ENCODE measurements at places on chromosomes 4 and X.

- no peak for DNase-seq
Measured at GRCh38 chr4:140743194-140743931, 12.8 kb downstream of the TBC1D9 start.

GRCh38 chr4:173284463-173284862, 49.7 kb downstream of the HMGB2 start:
- no peak for DNase-seq

DNA sequence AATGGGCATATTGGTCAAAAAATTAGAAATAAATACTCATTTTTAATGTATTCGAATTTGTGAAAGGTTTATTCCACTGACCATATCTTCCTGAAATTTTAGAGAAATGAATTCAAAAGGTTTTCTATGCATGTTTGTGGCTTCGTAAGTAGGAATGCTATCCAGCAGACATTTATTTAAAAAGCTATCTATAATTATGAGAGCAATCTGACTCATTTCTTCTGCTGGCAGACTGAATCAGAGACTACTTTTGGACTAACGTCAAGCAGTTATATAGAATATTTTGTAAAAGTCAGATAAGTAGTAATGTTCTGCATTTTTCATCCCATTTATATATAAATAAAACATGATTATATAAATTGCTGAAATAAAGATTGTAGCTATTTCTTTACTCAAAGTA, 125.0 kb downstream of the SPCS3 start:
- DNase-seq = no peak

DNA sequence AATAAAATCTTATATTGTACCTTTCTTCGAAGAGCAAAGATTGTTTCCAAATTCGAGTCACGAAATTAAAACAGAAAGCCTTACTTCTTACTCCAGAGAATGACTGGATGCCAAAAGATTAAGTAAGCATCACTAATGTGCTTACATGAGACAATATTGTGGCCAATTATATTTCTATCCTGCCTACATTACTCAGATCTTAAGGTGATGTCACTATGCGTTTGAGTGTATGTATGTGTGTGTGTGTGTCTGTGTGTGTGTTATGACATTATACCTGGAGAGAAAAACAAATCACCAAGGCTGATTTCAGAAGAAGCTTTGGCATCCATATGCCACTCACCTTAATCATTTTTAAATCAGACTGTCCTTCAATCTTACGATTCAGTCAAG, 556.3 kb downstream of the PPARGC1A start:
- DNase-seq = no peak

DNA sequence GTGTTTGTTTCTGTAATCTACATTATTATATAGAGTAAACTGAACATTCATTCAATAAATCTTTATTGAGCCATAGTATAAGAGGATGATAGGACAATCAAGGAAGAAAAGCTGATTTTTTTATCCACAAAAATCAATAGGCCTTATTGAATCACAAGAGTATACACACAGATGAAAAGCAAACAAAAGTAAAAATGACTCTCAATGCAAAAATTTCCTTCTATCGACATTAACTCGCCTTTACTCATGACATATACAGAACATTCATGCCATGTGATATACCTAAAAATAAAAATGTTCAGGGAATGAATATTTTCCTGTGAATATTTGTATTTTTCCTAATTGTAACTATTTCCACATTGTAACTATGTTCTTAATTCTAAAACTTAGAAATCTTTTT, 161.2 kb downstream of the LRBA start:
- DNase-seq = no peak

- DNase-seq = no peak
Measured at GRCh38 chr4:15500701-15501100, 31.0 kb downstream of the CC2D2A start.

DNA sequence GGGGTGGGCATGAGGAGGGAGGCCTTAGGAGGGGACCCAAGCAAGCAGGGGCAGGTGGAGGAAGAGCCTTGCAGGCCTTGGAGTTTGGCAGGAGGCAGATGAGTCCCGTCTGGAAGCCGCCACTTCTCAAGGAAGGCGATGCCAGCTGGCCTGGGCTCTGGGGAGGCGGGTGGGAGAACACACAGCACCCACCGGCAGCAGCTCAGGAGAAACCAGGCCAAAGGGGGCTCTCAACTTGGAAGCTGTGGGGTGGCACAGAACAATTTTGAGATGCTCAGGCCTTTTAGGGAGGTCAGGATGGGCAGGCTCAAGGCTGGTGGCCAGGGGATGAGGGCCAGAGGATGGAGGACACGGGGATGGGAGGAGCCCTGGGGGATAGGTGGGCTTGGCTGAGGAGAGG, 11.6 kb upstream of the DUSP9 start:
- DNase-seq = no peak

DNA sequence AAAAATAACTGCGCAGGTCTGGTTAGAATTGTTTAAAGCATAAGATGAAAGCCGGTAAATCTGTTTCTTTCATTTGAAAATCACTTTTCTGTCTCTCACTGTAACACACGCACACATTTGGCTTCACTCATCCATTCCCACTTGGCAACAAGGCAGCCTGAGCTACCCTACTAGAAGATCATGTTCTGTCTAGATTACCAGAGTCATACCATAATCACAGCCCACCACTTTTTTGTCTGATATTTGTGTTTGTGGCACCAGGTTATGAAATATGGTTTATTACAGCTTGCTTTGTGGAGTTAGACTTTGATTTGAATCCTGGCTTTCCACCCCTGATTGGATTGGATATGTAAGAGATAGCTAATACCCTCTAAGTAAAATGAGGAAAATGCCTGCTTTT, 2.2 kb downstream of the USO1 start:
- no peak for DNase-seq

DNA sequence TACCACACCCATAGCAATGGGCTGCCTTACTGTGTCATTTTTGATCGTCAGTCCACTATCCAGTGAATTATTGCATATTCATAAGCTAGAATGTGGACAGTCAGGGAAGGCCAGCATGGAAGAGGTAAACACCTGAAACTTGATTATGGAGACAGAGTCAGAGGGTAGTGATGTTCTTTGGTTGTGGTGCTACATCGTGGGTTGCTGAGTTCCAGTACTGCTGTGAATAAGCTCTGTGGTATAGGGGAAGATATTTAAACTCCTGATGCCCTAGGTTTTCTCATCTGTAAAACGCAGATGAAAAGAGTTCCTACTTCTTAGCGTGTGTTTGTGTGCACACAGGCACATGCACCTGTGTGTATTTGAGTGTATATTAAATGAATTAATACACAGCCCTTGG, 69.9 kb downstream of the CPE start:
- no peak for DNase-seq

GRCh38 chrX:96540111-96540631, 144.5 kb upstream of the DIAPH2 start:
- DNase-seq = no peak

DNA sequence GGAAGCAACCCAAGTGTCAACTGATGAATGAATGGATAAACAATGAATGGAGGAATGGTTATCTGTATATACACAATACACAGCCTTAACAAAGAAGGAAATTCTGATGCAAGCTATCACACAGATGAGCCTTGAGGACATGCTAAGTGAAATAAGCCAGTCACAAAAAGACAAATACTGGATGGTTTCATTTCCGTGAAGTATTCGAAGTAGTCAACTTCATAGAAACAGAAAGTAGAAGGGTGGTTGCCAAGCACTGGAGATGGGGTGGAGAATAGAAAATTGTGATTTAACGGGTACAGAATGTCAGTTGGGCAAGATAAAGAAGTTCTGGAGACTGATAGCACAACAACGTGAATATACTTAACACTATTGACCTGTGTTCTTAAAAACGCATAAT, 28.2 kb downstream of the CENPU start:
- no peak for DNase-seq

DNA sequence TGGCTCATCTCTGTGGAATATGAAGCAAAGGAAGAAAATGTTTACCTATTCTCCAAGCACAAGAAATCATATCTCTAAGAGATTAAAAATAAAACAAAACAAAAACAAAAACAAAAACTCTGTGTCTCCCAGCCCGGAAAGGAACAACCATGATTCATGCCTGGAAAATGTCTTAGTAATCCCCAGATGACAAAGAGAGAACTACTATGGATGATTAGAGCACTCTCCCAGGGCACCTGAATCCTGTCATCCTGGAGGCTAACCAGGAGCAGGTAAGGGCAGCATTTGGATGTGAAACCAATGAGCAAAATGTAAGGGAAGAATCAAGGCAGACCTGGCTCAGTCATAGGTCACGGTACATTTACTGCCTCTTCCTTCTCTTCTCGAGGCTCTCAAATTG, 1.7 kb upstream of the AKAP4 start:
- no peak for DNase-seq

DNA sequence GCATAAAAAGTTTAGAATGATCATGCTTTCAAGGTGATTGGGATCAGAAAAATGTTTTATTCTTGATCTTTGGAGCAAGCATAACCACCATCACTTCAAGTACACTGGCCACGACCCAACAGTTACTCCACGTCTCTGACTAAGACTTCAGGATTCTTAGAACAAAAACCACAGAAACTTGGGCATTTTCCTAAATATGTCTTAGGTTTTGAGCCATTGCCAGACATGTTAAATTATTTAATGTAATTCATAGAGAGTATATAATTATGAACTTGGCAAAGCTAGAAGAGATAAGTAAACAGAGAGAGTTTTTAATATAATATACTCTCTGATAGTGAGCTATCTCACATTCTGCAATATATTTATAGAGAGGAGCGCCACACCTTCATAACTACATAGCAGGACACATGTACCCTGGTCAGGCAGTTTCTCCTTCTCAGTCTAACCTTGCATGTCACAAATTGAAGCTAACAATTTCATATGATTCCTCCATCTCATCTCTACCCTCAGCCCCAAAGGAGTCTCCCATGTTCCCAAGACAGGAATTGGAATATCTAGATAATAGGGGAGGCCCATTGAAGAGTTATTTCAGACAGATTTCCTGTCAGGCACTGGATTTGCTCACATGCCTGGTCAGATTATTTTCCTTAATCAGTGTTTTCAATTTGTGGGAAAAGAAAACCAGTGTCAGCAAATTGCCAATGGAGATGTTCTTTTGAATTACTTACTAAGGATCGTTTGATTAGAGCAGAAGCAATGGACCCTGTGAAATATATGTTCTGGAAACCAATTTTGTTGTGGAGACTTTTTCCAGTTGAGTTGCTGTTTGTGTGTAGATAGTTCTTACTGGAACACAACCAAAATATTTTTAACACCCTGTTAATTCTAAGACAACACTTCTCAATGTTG, 61.7 kb upstream of the GUCY1A1 start:
- no peak for DNase-seq

GRCh38 chrX:118694638-118695037, 32.8 kb upstream of the IL13RA1 start:
- DNase-seq = no peak

DNA sequence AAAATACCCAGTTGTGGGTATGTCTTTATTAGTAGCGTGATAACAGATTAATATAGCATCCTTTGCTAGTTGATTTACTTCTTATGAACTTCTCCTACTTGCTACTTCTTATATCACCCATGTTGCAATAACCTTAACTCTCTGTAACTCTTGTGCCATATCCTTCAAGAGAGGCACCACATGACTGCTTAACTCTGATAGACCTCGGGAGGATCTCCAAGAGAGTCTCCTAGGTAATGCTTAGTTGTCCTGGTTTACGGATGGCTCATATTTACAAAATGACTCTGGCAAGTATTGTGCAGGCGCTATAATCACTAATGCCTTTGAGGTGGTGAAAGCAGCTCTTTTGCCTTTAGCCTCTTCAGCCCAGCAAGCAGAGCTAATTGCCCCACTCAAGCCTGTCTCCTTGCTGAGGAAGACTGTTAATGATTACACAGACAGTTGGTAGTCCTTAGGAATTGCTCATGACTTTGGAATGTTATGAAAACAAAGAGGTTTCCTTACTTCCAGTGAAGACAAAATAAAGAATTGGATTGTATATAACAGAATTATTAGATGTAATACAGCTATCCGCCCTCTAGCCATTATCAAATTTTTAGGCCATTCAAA, 1305.8 kb downstream of the PCDH7 start:
- DNase-seq = no peak

DNA sequence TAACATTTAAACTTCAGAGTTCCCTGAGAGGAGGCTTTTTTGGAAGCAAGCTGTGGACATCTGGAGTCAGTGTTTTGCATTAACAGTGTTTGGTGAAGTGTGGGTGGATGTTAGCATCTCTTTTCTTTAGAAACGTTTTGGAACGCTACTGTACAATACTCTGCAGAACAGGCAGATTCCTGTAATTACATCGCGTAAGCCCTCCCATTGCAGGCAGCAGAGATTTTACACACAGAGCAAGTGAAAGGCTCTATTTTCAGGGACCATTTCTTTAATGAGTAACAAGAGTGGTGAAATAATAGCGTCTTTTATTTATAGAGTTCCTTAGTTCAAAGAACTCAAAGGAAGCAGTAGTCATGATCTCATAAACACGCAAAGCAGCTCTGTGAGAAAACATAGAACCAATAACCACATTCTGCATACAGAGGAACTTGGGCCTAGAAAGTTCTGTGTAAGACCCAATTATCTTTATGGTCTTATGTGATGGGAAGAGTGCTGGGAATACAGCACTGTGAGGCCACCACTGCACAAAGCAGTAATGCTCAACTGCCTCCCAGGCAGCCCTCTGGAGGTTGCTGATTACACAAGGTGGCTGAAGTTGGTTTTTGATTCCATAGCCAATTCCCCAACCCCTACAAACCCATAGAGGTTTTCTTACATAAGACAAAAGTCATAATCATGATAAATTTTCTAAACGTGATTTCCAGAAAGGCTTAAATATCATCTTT, 298.7 kb upstream of the EPHA5 start:
- DNase-seq = no peak

GRCh38 chr4:90220459-90220858, 93.3 kb downstream of the CCSER1 start:
- DNase-seq = no peak

All from coronary artery (tissue), 2 donors.